ENCODE measurements at places on chromosomes 3 and 15. TPM values are rescaled to one million over a fixed set of nuclear protein-coding genes. Genes with fewer than 3 reads are reported as not detected.

DNA sequence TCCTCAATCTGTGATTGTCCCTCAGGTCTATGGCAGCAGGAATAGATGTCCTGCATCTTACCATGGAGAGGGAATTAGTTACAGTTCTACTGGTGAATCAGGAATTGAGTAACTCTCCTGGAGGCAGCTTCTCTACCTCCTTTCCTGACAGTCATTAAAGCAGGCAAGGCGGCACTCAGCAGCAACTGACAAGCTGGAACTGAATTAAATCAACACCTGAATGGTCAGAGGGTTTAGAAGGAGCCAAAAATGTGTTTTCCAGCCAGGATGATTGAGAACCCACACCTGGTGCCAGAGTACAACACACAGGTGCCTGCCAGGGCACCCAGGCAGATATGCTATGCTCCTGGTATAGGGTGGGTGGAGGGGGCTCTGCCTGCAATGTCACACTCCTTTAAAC is 43.1 kb upstream of the TIPARP start:
- no peak for DNase-seq

GRCh38 chr3:129021140-129021551 is 20.0 kb downstream of the EFCC1 start:
- no peak for DNase-seq

- no peak for DNase-seq
These were observed 239.9 kb upstream of the TPM1 start for GRCh38 chr15:62802612-62803011.

- DNase-seq: no peak
These were observed 13.7 kb downstream of the FGF7 start for GRCh38 chr15:49436751-49437150.

CILP gene
- 1.6 TPM for polyA plus RNA-seq

DNA sequence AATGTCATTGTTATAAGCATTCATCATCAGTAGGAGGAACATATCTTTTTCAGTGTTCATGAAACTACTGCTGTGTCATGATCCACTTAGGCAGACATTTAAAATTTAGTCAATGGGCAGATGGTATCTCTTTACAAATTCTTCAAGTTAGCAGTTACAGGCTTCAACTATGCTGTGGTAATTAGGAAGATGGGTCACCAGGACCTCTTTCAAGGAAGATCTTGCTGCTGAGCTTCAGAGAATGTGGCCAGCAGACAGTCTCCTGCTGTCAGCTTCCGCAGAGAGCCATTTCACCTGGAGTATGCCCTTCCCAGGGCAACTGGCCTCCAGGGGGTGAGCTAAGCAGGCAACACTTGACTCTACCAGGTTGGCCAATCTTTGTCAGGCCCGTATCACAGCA is 19.4 kb downstream of the IFT57 start:
- DNase-seq: no peak

DNA sequence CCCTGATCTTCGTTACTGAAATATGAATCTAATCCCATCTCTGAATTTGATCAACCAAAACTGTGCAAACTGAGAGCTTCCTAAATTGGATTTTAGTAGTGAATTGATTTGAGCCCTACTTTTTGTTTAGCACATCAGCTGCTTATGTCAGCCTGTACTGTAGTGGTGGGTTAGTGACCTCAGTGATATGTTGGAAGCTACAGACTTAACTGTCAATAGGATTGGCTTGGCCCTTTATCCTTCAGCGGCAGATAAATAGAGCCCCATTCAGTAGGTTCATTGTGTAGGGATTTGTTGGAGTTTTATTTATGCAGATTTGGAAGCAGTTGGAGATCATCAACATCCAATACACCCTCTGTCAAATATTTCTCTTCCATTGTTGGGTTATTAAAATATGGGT is 409.7 kb downstream of the SOX2 start:
- DNase-seq: no peak

DNA sequence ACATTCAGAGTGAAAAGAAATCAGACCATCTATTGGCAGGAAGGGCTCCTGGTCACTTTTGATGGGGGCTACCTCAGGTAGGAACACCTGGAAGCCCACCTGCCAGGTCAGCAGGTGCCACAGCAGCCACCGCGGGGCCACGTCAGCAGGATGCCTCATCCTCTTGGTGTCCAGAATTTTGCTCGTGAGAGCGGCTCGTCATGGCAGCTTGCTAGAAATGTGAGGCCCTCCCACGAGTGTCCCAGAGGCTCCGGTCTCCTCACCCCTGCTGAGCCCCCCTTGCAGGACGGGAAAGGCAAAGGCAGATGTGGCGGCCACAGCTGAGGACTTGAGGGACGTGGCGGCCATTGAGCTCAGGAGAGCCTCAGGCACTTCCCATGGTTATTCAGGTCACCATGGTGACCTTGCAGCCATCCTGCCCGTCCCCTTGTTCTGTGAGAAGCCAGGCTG is 129.4 kb downstream of the LRRK1 start:
- no peak for DNase-seq

BSN gene
- 1.0 TPM for polyA plus RNA-seq

LRRC34 gene
- 15.3 TPM for polyA plus RNA-seq

- no peak for DNase-seq
These were observed 35.3 kb downstream of the MKRN2 start for GRCh38 chr3:12591997-12592715.

DNA sequence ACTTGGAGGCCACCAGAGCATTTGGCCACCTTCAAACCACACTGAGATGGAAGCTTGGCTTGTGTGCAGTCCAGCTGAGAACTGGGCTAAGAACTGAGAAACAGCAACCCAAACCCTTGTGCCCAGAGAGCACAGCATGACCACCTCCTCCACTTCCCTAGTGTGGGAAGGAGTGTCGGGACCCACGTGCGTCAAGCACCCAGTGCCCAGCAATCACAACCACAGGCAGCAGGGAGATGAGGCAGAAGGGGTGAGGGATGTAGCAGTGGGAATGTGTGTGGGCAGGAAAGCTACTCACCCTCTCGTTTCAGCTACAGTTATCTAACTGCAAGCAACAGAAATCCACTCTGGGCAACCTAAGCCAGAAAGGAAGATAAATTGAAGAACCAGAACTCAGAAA is 25.0 kb upstream of the RFTN1 start:
- no peak for DNase-seq

SH3GL3 gene
- 11.9 TPM for polyA plus RNA-seq

DNA sequence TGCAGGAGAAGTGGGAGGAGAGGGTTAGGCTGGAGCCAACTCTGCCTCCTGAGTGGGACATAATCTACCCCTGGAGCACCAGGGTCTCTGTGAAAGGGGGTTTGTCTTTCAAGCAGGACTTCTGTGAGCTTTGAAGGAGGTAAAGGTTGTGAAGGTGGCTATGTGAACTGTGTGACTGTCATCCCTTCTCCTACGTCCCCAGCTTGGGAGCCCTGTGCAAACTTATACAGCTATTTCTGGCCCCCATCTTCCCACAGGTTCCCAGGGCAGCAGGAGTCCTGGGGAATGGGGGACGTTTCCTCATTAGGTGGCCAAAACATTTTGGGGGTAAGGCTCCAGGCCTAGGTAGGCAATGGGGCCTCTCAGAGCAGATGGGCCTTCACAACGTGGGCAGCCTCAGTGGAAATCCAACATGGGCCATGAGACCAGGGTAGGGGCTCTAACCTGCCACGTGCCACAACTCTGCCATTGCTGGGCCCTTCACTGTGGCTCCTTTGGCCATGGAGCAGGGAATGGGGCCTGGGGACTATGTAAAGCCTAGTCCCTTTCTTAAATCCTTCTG is 3.5 kb downstream of the VIPR1 start:
- DNase-seq: no peak

FAM174B gene
- 50.6 TPM for polyA plus RNA-seq

GRCh38 chr15:68614286-68615035 is 35.7 kb downstream of the CORO2B start:
- no peak for DNase-seq

GRCh38 chr3:190517687-190518086 is 3.8 kb downstream of the IL1RAP start:
- DNase-seq: no peak

GRCh38 chr3:114584734-114585371 is 291.0 kb downstream of the TIGIT start:
- no peak for DNase-seq

DNA sequence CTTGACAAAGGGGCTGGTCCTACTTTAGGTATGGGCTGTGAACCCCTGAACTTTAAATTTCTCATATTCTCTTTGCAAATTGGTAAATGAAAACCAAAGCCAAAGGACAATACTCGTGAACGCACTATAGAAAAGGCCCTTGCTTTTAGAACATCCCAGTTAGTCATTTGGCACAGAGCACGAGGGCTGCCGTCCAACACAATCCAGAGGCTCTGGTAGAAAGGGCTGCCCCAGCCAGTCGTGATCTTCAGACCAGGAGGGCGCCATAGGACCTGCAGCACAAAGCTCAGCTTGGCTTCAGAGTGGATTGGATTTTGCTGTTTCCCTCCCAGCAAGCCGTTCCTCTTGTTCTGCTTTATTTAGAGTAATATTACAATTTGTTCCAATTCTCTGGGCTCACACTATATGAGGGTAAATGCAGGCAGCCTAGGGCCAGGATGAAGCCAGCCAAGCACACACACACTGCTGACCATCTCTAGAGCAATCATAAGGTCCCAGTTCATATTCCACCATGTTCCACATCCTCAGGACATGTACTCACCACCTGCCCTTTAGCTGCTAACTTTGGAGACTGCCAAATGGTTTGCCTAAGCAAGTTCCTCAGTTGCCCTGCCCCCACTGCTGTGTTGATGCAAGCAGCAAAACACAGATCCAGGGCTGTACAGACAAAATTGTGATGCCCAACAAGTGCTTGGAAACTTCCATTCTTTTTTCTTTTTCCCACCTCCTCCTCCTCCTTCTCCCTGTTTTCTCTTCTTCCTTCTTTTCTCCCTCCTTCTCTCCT is 6.0 kb upstream of the BFSP2 start:
- no peak for DNase-seq

DNA sequence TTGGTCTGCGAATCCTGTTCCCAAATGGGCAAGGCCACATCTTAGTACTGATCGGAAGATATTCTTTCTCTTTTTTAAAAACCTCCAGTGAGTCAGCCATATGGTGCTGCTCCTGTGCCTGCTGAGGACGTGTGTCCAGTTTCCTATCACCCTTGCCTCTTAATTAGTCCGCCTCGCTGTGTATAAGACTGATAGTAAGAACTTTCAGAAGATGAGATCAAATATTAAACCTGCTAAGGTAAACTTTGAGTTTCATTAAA is 612 bp downstream of the UBA5 start:
- DNase-seq: no peak

- no peak for DNase-seq
These were observed 11.3 kb upstream of the IQGAP1 start for GRCh38 chr15:90376789-90377188.

- no peak for DNase-seq
These were observed 107.2 kb downstream of the IL1RAP start for GRCh38 chr3:190620886-190621608.

DNA sequence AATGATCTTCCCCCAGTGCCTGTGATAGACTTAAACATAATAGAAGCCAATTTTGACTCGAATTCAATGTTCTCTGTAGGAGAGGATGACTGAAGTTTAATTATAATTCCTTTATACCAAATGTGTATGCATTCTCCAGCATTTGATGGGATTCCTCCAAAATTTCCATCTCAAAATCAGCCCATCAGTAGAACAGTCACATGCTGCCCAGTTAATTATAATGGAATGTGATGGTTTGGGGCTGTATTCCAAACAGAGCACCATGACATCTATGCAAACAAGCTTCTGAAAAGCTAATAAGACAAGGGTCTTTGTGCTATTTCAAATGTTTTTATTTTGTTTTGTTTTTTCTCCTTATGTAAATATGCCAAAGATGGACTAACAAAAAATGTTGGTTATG is 127.7 kb upstream of the SPATA16 start:
- DNase-seq: no peak

- DNase-seq: no peak
These were observed 66.6 kb downstream of the IGF1R start for GRCh38 chr15:98714922-98715321.

GRCh38 chr3:131396170-131396569 is 14.6 kb downstream of the NUDT16 start:
- DNase-seq: no peak

ATXN7 gene
- 26.7 TPM for polyA plus RNA-seq

LRRIQ4 gene
- polyA plus RNA-seq: 0.18 TPM

- no peak for DNase-seq
These were observed 809 bp downstream of the NDUFAF3 start for GRCh38 chr3:49022688-49023171.

ZNF80 gene
- polyA plus RNA-seq: 0.10 TPM

DNA sequence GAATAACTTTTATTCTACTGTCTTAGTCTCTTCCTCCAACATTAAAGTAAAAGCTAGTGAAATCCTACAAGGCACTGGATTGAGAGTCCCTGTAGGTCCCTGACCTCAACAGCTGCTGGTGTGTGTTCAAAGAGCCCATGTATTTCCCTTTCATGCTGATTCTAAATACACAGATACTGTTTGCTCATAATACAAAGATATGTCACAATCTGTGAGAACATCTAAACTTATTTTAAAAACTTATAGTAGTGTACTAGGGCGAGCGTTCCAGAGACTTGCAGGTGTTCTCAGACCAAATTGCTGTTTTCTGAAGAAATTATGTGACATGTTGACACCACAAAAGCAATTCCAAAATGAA is 145.9 kb upstream of the LIPC start:
- no peak for DNase-seq

GRCh38 chr3:137807998-137808397 is 43.9 kb downstream of the SOX14 start:
- no peak for DNase-seq

DNAH1 gene
- polyA plus RNA-seq: 7.5 TPM

GRCh38 chr3:49165771-49166751 is at the start of gene CCDC71:
TSS of gene CCDC71 (minus strand) at chr3:49166331. CDS start at chr3:49164208, 2,123 bp downstream.
- DNase-seq: peak; percentile 69

GRCh38 chr3:58161435-58162398 is 49.1 kb downstream of the DNASE1L3 start:
- no peak for DNase-seq

Measured in left lung (tissue), 14 donors.